ENCODE measurements at places on chromosomes 6 and 20.

DNA sequence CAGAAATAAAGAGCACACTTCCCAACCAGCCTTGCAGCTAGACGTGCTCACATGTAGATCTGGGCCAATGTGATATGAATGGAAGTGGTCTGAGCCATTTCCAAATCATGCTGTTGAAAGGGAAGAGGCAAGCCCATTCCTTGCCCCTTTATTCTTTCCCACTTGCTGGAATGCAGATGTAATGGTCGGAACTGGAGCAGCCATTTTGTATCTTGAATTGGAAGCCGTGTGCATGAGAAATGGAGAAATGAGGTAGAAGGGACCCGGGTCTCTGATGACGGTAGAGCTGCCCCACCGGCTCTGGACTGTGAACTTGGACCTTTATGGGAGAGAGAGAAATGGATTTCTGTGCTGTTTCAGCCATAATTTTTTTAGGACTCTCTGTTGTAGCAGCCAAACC, 54.8 kb upstream of the STX16 start:
- no peak for DNase-seq

GRCh38 chr6:11386323-11386722, 151.2 kb upstream of the TMEM170B start:
- DNase-seq = no peak

- no peak for DNase-seq
Measured at GRCh38 chr6:169212436-169212835, 41.2 kb downstream of the THBS2 start.

GRCh38 chr6:166563805-166564204, 22.7 kb downstream of the RAMACL start:
- DNase-seq = no peak

DNA sequence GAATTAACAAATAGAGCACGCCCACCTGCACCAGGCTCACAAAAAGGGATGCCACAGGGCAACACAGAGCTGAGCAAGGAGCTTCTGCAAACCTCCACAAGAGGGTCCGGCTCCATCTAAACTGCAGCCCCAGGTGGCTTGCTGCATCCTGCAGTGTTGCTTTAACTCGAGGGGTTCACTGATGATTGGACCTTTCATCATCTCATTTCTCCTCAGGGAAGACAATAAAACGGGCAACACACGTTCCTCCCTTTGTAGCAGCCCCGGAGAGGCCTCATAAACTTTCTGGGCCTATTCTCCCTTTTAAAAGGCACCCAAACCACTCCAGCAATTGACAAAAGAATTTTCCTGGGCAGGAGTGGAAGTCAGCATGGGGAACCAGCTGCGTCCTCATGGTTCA, 161.5 kb upstream of the CDH4 start:
- no peak for DNase-seq

DNA sequence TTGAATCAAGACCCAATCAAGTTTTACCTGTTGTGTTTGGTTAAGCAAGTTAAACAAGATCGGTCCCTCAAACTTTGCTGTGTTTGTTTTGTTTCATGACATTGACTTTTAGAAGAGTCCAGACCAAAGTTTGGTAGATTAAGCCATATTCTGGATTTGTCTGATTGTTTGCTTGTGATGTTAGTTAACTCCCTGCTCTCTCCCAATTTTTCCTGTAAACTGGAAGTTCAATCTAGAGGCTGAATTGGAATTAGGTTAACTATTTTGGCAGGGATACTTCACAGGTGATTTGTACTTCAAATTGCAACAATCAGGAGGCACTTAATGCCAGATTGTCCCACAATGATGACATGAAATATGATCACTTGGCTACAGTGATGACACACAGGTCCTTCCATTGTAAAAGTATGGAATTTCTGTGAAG, 13.6 kb upstream of the SH3BGRL2 start:
- no peak for DNase-seq

GRCh38 chr6:130933712-130934200, 106.5 kb downstream of the SMLR1 start:
- no peak for DNase-seq

- no peak for DNase-seq
Measured at GRCh38 chr6:145904868-145905267, 59.3 kb downstream of the SHPRH start.

GRCh38 chr6:157811476-157812173, 11.4 kb upstream of the SNX9 start:
- no peak for DNase-seq

GRCh38 chr20:16124911-16125776, 448.1 kb downstream of the KIF16B start:
- DNase-seq = no peak

Data from C1 segment of cervical spinal cord (tissue), 14 donors.